ENCODE measurements at places on chromosomes 2 and 18.

GRCh38 chr2:161613161-161613560, 11.1 kb upstream of the SLC4A10 start:
- no peak for DNase-seq

- DNase-seq = no peak
Observed at GRCh38 chr2:169189132-169189531, 119.8 kb downstream of the DHRS9 start.

DNA sequence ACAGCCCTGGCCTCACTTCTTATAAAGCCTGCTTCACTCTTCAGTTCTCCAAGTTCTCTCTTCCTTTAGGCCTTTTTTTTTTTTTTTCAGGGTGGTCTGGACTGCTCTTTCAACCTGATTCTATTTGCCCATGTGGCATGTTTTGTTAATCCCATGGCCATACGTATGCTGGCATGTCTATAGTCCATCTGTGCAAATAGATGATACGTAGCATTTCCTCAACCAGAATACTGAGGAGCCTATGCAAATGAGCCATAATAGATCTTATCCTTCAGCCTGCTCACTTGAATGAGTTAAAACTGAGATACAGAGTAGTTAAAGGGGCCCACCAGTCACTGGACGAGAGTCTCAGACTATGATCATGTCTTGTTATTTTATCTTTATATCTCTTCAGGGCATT, 265.2 kb upstream of the CXCR4 start:
- no peak for DNase-seq

GRCh38 chr2:214492152-214492551, 81.3 kb downstream of the VWC2L start:
- DNase-seq = no peak

DNA sequence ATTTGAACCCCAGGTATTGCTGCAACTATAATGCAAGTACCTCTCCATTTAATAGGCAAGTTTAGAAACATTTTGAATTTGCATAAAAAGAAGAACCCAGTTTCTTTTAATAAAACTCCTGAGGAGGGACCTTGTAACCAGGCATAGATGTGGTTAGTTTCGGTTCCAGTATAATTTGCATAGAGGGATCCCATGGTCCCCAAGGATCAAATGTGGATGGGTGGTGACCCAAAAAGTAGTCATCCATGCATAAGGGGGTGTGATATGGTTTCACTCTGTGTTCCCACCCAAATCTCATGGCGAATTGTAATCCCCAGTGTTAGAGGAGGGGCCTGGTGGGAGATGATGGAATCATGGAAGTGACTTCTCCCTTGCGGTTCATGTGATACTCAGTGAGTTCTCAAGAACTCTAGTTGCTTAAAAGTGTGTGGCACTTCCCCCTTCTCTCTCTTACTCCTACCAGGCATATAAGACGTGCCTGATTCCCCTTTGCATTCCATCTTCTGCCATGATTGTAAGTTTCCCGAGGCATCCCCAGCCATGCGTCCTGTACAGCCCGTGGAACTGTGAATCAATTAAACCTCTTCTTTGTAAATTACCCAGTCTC, 40.2 kb upstream of the SKA1 start:
- DNase-seq = no peak

- no peak for DNase-seq
Observed at GRCh38 chr2:165587335-165587938, 117.9 kb downstream of the CSRNP3 start.

GRCh38 chr18:43825768-43826167, 548.5 kb upstream of the SYT4 start:
- DNase-seq = no peak

DNA sequence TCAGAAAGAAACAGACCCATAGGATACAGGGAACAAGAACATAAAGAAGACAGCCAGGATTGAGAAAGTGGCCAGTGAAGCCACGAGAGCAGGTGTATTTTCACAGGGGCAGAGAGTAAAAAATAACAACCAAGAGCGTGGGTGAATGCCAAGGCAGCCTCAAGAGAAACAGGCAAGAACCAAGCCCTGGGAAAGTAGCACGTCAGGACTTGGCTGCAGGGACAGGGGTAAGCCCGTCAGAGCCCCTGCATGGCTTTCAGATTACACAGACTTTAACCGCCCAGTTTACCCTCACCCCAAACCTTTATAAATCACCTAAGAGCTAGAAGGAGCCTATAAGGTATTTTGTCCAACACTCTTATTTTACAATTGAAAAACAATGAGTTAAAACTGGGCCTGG, 43.7 kb downstream of the ARL4C start:
- DNase-seq = no peak

GRCh38 chr2:148922776-148923475, 47.9 kb downstream of the KIF5C start:
- DNase-seq = no peak

DNA sequence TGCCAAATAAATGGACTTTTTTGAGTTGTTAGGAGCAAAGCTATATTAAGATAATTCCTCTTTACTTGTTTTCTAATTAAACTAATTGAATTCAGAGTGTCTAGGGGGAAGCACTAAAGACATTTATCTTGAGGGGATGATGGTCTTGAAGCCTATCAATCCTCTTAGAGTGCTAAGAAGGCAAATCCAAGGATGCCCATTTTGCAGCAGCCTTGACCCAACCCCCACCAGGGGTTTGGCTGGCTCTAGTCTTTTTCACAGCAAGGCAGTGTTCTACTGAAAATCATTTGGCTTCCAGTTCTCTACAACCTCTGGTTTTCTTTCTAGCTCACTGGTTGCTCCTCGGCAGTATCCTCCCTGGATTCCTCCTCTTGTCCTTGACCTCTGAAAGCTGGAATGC, 6.5 kb upstream of the RAX start:
- DNase-seq = no peak

DNA sequence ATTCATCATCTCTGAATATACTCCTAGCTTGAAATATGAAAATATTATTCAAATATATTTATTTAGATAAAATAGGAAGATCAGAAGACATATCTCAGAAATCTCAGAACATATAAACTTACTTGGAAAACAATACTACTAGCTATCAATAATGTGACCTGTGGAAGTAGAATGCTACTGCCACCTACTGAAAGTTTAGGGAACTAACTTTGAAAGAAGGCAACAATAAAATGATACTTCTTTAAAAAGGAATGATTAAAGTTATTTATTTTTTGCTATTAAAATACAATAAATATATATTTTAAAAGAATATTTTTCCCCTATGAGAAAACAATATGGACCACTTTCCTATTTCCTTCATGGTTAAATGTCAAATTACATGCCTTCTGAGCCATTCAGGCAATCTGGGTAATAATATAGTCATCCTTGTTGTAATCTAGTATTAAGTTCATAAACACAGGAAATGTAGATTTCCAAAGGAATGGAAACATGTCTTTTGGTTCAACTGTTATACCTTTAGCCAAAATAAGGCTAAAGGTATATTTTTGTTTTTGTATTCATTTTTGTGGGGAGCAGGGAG, 26.0 kb downstream of the ACADL start:
- no peak for DNase-seq

GRCh38 chr2:67904966-67905365, 157.8 kb downstream of the C1D start:
- DNase-seq = no peak

GRCh38 chr2:236894791-236895190, 190.9 kb upstream of the COPS8 start:
- no peak for DNase-seq

- DNase-seq = no peak
Observed at GRCh38 chr2:101850991-101851390, 140.8 kb upstream of the IL1R2 start.

DNA sequence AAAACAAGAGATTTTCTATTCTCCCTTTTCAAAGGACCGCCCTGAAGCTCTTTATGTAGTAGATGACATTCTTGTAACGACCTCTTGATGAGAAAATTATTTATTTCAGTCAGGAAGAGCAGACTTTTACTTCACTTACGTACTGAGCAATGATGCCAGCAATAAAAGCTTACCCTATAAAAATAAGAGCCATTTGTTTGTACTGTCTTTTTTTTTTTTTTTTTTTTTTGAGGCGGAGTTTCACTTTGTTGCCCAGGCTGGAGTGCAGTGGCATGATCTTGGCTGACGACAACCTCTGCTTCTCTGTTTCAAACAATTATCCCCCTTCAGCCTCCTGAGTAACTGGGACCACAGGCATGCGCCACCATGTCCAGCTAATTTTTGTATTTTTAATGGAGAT, 39.2 kb downstream of the CRIM1 start:
- DNase-seq = no peak

- no peak for DNase-seq
Observed at GRCh38 chr2:11571170-11571569, 37.3 kb downstream of the GREB1 start.

GRCh38 chr2:27839022-27839618, 51.1 kb downstream of the RBKS start:
- DNase-seq = no peak

- no peak for DNase-seq
Observed at GRCh38 chr2:15920696-15921095, 19.7 kb upstream of the MYCN start.

DNA sequence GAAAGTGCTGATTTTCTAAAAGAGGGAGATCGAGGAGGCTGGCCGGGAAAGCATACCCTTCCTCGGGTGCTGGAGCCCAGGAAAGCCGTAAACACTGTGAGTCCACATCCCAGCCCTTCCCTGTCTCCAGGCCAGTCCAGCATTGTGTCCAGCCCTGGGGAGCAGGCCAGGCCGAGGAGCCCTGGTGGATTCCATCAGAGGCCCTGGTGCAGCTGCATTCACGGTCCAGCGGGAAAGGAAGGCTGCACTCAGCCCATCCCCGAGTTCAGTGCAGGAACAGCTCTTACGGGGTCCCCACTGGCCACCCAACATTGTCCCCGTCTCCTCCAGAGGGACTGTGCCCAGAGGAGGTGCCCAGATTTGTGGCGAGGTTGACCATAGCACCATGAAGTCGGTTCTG, 218.6 kb downstream of the KLHL29 start:
- DNase-seq = no peak

DNA sequence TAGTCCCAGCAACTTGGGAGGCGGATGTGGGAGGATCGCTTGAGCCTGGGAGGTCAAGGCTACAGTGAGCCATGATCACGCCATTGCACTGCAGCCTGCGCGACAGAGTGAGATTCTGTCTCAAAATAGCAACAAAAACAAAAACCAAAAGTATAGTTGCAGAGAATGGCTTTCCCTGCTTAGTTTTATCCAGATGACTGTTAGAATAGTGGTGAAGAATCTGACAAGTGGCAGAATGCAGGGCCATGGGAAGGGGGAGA, 53.8 kb downstream of the NEDD4L start:
- DNase-seq = no peak

DNA sequence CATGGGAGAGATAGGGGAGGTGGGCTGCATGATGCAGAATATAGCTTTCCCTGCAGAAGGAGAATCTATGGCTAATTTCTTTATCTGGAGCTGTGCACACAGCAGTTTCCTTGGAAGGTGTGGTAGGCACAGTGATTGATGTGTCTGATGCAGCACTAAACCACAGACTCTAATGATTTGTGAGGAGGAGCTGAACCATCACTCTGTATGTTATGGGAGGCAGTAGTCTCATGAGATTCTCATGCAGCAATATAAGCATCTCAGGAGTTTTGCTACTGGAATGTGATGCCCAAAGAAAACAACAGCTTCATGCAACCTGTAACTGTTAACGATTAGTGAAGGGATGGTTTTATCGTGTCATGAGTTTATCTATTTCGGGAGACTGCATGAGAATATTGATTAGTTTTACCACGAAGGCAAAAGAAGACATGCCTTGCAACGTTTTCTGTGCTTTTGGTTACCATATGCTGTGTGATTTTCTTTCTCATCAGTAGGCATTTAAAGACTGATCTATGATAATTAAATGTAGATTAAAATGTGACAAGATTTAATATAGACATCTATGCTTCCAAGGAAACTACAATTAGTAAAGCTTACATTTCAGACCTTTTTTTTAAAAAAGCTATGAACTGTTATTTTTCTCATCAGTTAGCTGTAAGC, 286.8 kb downstream of the ARL6IP6 start:
- no peak for DNase-seq

- DNase-seq = no peak
Observed at GRCh38 chr2:236731767-236732580, 162.3 kb downstream of the ACKR3 start.

GRCh38 chr2:153101187-153101586, 377.4 kb downstream of the RPRM start:
- no peak for DNase-seq

DNA sequence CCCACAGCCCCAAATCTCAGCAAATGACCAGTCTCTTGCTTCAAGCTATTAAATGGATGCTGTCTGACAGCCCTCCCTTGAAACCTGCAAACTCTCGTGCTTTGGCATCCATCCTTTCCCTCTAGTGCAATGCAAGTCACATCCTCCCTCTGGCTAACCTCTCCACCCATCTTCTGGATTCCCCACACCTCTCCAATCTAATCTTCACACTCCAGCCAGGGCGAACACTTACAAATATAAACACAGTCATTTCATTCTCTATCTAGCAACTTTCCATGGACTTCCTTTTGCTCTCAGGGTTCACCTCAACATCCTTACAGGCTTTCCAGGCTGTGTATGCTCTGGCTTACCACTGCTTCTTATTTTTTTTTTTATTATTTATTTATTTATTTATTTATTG, 10.1 kb upstream of the NARS1 start:
- peak; percentile 37 for DNase-seq

DNA sequence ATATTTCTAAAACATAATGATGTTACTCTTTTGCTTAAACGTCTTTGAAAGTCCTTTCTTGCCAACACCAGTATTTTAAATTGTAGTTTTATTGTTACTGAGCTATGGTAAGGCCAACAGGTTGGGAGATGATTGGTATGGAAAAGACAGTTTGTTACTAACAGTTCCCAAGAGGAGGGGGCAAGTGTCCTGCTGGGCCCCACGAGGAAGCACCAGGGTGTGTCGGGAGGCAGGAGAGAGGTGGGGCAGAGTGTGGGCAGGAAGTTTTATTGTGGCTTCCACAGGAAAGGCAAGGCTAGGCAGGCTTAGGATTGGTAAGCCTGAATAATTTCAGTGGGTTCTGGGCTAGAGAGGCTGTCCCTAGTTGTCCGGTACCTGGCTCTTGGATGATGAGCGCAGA, 134.3 kb downstream of the SOCS6 start:
- no peak for DNase-seq

DNA sequence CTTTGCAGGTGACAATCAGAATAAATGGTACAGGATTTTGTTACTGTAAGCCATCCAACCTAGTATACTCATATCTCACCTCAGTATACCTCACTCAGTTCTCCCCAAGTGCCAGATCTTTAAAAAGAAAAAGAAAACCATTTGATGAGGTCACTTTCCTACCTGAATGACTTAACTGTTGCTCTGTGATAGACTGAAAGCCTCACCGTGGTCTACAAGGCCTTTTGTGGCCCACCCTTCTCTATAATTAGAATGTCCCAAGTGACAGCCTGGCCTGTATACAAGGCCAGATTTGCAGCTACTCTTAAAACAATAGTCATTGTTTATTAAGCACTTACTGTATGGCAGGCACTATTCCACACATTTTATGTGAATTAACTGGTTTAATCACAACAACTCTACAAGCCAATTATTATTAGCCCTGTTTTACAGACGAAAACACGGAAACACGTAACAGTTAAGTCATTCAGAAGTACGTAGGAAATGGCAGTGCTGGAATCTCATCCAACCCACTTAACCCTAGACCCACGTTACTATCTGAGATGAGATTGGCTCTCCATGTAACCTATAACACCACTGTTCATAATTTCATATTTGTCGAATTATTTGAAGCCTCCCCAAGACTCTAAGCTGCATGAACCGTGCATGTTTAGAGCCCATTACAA, 28.3 kb downstream of the PKP4 start:
- DNase-seq = no peak

- DNase-seq = no peak
Observed at GRCh38 chr2:106561356-106561755, 74.2 kb downstream of the CD8B2 start.

Data from activated CD8-positive, alpha-beta memory T cell treated with anti-CD3 and anti-CD28 coated beads, Interleukin-2, amount 50 U/mL, for 48 hours (primary cell).